Memory B cell (primary cell): ENCODE measurements at places on chromosomes 4 and X.
A peak's percentile ranks its signal among the peaks of the same experiment; 100 is the strongest.

- DNase-seq = no peak
These were observed 533.3 kb downstream of the TMA16 start for GRCh38 chr4:164027805-164028204.

- DNase-seq = peak; percentile 16
These were observed 303.5 kb upstream of the ARSJ start for GRCh38 chr4:114282937-114283336.

DNA sequence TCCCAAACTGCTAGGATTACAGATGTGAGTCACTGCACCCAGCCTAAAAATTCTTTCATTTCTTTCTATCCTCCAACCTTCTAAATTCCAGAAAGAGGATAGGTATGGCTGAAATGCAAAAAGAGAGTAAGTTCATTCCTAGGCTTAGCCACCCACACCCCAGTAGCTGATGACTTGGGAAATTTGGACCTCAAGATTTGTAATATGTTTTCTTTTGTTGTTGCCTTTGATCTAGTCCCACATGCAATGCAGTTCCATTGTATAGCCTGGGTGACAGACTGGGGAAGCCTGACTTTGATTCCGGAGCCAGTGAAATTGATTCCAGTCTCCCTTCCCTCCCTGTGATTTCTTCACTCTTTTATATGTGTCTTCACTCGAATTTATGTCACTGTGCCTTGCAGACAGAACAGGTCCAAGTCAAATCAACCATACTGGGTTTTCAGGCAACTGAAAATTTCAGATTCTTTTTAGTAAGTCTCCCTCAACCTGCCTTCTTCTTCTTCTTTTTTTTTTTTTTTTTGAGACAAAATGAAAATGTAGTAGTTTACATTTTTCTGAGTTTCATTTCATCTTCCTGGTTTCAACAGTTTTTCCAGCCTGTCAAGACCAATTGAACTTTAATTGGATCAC is 176.2 kb upstream of the RBPJ start:
- DNase-seq = no peak

DNA sequence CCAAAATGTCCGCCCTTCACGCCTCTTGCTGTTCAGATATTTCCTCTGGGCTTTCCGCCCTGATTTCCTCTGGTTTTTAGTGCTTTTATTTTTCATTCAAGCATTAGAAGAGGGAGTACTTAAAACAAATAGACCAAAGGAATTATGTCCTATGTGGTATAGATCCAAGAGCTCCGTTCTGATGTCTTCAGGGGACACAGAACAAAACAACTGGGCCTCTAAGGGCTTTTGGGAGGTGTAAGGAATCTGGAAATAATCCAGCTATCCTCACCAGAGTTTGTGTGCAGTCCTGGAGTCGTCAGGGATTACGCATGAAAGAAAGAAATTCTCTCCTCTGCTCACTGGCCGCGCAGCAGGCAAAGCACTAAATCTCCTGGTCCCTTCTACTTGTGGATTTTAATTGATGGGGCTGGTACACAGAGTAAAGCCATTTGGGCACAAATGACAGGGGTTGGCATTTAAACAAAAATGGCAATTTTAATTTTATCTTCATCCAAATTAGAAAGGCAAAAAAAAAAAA is 999.2 kb downstream of the ADGRL3 start:
- no peak for DNase-seq

GRCh38 chr4:77040854-77041725 is 34.7 kb downstream of the CCNI start:
- no peak for DNase-seq

GRCh38 chr4:48156423-48156822 is 22.4 kb upstream of the TXK start:
- DNase-seq = no peak

DNA sequence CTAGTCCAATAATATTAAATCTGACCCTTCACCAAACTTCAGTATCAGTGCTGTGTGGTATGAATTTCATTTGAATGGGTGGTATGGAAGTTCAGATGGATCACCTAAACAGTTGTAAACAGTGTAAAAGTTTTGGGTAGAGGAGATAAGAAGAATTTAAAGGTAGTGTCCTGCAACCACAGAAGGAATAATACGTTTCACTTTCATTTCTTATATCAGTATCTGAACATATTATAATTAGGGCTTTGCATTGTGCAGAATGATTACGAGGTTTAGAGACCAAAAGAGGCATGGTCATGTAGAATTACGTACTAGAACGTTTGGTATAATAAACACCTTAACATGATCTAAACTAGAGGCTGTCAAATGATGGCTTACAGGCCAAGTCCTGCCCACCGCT is 116.1 kb downstream of the PDLIM5 start:
- no peak for DNase-seq

- no peak for DNase-seq
These were observed 105.4 kb downstream of the ANXA3 start for GRCh38 chr4:78656968-78657445.

DNA sequence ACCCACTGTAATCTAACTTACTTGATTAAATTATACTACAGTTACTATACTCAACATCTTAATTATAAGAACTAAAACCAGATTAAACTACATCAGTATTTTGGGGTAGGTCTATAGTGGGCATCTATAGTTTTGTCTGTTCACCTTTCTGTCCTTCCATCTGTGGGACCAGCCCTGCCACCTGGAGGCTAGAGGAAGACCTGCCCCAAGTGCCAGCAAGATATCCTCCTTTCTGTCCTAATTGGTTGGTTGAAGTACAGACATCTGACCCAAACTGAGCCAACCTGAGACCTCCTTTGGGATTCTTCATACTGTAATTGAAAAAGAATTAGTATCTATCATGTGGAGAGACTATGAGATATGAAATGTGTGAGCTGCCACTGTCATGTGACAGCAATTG is 172.2 kb upstream of the TLL1 start:
- no peak for DNase-seq

GRCh38 chr4:10054571-10055041 is 33.3 kb upstream of the SLC2A9 start:
- DNase-seq = no peak

GRCh38 chr4:121307445-121308327 is 73.1 kb downstream of the QRFPR start:
- no peak for DNase-seq

GRCh38 chr4:145019346-145019745 is 78.7 kb downstream of the ANAPC10 start:
- DNase-seq = no peak

DNA sequence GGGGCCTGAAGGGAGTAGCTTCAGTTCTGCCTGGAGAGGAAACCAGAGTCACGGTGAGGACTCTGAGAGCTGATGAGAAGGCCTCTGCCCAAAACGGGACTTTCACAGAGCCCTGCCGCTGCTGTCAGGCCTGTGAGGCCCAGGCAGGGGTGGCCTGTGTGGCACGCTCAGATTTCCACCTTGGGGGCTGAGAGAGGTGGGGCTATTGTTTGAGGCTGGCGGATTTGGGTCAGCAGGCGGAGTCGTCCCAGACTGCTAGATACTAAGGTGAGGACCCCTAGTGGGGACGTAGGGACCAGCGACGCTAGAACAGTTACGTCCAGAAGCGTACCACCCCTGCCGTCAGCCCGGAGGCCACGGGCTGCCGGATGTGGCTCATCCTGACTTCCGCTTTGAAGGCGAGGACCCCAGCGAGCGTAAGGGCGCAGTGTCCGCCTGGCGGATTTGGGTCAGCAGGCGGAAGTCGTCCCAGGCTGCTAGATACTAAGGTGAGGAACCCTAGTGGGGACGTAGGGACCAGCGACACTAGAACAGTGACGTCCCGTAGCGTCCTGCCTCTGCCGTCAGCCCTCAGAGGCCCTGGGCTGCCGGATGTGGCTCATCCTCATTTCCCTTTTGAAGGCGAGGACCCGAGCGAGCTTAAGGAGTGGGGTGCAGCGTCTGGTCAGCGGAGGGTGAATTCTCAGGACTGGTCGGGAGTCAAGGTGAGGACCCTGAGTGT is at the start of gene MAGEB1:
MAGEB1 (plus strand) TSS at position 378 of the 721 bp plus-strand sequence. CDS start 3,348 bp downstream, outside the sequence.
- DNase-seq = no peak
